NCI-H774 (cell line): ENCODE measurements at places on chromosomes 6 and 20.

GRCh38 chr6:126367849-126368248 is 27.9 kb downstream of the CENPW start:
- no peak for DNase-seq

GRCh38 chr6:424741-425417 is 33.3 kb downstream of the IRF4 start:
- DNase-seq: no peak

- DNase-seq: no peak
These were observed 92.6 kb downstream of the SNX5 start for GRCh38 chr20:17875981-17876385.

DNA sequence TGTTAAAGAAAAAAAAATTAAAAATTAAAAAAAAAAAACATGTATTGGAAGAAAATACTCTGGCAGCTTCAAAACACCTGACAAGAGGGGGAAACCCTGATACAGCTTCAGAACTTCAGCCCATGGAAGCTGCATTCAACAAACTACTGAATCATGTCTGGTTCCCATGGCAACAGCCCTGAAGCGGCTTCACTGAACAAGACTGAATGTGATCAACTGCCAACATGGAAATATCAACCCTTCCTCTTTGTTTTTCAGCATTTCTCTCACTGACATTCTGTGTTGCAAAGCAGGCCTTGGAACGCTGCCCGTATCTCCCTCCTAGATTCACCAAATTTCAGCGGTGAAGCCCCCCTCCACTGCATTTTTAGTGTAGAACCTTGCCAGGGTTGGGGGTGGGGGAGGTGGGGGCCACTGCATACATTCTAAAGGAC is 91.3 kb upstream of the SHLD1 start:
- DNase-seq: peak; percentile 25

DNA sequence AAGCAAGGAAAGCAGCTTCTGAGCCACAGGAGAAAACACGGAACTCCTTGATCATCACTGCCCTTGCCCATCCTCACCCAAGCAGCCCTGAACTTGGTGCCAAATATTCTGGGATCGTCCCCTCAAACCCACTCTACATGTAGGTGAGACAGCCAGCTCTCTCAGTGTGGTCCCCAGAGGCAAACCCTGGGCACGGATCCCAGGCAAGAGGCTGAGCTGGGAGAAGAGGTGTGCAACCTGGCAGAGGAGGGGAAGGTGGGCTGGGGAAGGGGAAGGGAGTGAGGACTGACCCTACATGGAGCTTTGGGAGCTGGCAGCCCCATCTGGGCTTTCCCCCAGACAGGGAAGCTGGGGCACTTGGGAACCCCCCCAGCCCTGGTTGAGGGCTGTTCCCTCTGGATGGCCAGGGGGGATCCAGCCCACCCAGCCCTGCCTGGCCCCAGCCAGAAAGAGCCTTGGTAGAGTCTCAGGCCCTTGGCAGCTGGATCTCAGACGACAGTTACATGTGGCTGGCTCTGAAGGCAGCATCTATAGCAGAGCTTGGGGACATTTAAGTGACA is 186.2 kb upstream of the CST7 start:
- DNase-seq: no peak

GRCh38 chr20:33890557-33890956 is 79.4 kb downstream of the CHMP4B start:
- DNase-seq: no peak

GRCh38 chr6:149723771-149724417 is 6.0 kb upstream of the LATS1 start:
- DNase-seq: peak; percentile 32

DNA sequence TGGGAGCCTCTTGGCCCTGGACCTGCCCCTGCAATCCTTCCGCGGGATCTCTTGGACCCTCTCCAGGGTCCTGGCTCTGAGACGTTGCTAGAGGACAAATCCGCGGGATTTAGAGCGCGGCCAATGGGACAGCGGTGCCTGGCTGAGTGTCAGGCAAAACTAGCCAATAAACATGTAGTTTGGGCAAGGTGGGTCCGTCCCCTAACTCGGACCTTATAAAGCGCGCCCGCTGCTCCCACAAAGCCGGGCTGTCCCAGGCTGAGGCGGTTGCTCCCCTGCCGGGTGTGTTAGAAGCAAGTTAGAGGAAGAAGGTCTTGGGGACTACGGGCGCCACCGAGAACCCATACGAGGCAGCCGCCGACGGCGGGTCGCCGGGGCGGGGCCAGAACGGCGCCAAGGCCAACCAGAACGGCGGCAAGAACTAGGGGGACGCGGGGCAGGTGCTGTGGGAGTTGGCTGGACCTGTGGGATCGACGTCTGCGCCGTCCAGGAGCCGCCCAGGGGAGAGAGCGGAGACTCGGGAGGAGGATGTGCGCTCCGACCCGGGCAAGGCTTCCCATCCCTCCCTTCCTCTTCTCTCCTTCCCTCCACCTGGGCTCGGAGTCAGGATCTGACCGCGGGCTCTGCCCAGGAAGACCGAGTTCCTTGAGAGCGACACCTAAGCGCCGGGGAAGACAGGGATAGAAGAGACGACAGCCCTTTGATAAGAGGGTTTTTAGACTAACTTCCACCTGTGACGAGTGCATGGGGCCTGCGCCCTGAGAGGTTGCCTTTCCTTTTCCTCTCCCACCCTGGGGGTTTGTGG is 6.5 kb upstream of the TMEM14A start:
- DNase-seq: peak; percentile 96

DNA sequence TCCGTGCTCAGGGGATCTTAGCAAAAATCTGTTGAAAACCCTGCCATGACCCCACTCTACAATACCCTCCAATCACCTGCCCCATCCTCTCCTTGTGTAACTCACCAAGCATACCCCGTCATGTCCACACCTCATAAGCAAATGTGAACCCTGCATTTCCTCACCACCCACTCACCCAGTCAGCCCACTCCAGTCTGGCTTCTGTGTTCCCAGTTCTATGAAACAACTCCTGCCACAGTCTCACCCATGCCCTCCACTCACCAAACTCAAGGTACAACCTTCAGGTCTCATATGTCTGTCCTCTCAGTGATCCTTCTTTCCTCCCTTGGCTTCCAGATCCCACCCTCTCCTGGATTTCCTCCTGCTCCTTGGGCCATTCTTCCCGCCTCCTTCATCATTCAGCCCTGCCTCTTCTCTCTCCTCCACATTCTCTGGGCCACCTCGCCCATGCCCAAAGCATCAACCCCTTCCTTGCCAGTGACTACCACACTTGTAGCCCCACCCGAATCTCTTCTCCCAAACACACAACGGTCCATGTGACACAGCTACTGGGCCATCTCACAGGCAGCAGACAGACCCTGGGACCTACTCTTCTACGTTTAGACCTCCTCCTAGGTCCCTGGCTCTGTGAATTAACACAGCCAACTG is 8.8 kb downstream of the DDRGK1 start:
- no peak for DNase-seq

GRCh38 chr20:60254901-60255411 is 296.7 kb downstream of the CDH26 start:
- DNase-seq: no peak

DNA sequence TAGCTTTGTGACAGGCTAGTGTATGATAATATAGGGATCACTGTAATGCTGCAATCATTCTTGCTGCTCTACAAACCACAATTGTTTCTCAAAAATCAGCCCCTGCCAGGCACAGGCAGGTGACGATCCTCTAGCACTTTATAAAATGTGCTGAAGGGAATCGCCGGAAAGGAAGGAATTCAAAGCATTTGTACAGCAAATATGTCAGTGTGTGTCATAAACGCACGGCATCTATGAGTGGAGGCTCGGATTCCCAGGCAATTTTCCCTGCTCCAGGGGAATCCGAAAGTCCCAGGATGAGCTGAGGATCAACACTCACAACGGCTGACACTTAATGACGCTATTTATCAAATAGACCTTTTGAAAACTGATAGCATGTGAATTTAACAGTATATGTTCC is 1.4 kb downstream of the PHACTR1 start:
- DNase-seq: no peak

DNA sequence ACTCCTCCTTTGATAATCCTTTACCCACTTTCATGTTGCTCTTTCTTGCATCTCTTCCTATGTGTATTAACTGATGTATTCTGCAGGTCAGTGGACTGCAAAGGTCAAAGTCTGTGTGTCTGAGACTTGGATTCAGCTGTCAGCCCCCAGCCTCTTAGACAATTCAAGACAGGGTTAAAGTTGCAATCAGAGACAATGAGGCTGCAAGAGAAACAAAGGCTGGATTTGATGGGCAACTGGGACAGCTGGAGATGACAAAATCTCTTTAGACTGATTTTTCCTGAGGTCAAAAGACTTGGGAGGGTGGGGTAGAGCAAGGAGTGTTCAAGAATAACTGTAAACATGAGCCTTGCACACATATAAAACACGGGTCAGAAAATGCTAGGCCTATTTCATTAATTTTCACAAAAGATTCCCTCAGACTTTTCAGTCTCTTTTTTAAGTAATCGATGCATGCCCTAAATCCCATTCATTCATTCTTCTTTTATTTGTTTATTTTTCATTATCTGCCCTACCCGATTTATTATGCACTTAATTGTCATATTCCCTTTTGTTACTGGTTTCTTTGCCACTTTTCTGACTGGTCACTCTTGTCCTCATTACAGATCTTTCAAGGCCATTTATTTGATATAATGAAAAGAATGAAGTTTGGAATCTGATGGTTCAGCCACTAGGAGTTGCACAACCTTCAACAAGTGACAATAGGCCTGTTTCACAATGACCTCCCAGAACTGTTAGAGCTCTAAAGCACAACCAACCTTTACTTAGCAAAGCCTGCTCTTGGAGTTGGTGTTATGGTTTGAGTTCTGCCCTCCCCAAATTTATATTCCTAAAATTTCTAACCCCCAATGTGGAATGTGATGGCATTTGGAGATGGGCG is 33.8 kb upstream of the AKAP12 start:
- no peak for DNase-seq

DNA sequence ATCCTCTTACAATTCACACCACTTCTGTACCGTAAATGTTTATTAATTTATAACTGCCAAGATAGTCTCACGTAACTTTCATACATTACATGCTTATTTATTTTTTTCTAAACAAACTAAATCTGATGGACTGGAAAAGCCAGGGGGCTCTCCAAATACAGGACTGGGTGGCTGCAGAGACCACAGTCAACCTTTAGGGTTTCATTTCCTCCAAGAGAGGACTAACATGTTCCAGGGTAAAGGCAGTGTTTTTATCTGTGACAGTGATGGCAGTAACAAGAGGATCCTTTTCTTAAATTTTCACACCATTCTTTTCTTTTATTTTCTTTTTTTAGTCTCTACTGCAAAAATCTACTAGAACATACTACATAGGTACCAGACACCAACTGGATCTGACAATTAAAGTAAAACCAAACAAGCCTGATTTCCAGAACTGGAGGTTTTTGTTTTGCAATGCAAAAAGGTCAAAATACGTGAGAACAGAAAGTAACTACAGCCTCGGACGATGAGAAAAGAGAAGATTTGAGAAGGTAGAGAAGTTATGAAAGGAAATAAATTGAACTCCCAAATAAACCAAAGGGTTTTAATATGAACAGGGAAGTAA is 1.2 kb downstream of the LMBRD1 start:
- DNase-seq: no peak

DNA sequence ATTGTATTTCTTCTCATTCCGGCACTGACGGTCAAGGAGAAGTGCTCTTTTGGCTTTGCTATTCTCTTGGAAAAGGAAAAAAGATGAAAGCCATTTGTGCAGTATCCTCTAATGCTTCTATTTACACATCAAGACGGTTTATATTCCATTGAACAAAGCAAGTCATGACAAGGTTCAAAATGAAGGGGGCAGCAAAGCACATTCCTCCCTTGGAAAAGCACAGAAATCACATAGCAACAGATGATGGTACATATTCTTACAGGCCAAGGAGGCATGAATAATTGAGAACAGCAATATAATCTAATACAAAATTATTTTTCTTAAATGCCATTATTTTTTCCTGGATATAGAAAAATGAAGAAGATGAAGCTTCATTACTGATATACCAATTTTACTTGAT is 508.2 kb upstream of the JAG1 start:
- no peak for DNase-seq

DNA sequence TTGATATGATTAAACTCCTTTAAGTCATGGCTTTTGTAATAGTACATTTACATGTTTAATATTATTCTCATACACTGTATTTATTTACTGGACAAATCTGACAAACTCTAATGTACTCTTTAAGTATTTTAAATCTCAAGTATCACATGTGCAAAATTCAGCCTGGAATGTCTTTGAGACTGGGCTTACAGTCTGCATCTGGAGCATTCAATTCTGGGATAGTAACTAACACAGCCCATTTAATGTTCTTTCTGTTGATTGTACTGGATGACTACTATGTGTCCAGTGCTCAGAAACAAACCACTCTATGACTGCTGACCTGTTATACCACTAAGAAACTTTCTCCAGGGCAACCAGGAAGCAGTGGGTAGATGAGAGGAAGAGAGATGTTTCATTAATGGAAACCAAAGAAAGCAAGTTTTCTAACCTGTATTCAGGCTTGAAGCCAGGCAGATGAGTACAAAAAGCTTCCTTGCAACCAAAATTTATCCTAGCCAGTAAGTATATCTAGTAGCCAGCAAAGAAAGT is 26.8 kb downstream of the FBXL4 start:
- no peak for DNase-seq

GRCh38 chr6:124963416-124963785 is 1.2 kb downstream of the RNF217 start:
- DNase-seq: no peak

DNA sequence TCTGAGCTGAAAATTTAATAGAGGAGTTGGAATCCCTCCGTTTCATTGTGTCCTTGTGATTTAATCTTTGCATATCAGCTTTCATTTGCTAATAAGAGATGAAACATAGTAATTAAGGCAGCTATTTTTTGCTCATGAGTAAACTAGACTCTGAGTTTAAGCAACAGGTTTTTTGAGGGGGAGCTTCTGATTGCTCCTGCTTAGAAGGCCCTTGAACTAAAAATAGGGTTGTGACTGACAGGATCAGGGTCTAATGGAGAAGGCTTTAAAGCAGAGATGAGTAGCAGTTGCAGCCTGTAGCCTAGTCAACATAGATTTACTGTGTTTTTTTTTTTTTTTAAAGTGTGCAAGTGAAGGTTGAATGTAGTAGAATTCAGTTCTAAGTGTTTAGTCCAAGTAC is 17.4 kb downstream of the HSF2 start:
- DNase-seq: no peak

- no peak for DNase-seq
These were observed 93.1 kb downstream of the JAG1 start for GRCh38 chr20:10580700-10581099.

DNA sequence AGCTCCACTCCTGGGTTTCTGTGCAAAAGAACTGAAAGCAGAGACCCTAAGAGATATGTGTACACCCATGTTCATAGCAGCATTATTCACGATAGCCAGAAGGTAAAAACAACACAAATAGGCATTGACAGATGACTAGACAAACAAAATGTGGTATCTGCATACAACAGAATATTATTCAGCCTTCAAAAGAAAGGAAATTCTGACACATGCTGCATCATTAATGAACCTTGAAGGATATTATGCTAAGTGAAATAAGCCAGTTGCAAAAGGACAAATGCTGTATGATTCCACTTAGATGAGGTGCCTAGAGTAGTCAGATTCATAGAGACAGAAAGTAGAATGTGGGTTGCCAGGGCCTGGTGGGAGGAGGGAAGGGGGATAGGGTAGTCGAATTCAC is 17.8 kb downstream of the AAR2 start:
- no peak for DNase-seq
